DMS79 (cell line): ENCODE measurements at places on chromosomes 7 and 10.

- DNase-seq, result no peak
Measured at GRCh38 chr10:7797582-7797981, 9.6 kb downstream of the ATP5F1C start.

DNA sequence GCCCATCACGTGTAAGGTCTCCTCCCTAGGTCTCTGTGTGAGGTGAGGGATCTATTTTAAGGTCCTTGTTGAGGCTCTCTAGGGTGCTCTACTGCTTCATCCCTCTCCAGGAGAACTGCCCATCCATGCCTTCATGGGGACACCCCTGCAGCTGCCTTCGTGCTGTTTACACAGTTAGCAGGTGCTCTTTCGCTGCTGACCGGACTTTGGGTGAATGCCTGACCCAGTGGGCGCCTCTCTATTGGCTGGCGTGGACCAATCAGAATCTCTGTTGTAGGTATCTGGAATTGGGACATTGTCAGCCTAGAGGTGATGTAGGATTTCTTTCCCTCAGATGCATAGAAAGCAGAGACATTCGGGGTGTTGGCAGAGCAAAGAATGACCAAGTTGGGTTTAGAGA, 38.7 kb upstream of the HMX3 start:
- DNase-seq, result no peak

DNA sequence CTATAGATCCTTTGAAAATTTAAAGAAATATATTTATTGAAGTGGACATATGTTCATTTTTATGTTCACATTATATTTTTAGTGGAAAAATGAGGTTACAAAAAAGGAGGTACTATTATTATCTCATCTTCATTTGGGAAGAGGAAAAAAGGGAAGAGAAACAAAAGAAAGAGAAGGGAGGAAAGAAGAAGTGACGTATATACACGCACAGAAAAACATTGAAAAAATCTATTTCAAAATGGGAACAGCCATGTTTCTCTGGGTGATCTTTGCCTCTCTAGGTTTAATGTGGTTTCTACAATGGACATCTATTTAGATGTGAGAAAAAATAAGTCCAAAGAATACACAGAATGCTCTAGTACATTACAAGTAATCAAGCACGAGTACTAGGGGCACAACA, 14.8 kb downstream of the ANK3 start:
- no peak for DNase-seq

GRCh38 chr10:31708474-31708873, 220.2 kb downstream of the ARHGAP12 start:
- no peak for DNase-seq

- no peak for DNase-seq
Measured at GRCh38 chr10:101016814-101017213, 14.1 kb downstream of the PDZD7 start.

DNA sequence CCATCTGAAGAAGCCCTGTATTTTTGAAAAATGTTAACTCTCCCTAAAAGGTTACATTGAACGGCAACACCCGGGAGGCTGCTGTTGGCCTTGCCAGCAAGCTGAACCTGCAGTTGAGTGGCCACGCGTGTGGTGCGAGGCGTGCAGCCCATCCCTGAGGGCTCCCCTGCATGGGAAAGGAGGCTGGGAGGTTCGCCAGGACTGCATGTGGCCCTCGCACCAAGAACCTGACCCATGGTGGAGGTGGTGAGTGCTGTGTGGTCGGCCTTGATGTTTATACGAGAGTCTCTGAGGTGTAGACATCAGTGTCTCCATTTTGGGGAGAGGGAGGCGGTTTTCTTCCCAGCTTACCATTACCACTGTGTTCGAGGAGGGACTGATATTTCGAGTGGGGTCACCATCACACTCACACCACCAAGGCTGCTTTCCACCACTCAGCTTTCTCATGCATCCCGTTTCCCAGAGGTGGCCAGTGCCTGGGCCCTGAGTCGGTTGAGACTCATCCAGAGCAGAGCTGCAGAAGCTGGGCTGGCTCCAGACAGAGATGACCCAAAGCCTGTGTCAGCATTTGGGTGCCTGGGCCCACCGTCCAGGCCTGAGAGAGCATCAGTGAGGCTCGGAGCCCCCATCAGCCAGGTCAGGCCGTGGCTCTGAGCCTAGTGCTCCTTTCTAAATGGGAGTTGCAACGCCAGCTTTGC, 222.6 kb downstream of the EBF3 start:
- DNase-seq, result no peak

DNA sequence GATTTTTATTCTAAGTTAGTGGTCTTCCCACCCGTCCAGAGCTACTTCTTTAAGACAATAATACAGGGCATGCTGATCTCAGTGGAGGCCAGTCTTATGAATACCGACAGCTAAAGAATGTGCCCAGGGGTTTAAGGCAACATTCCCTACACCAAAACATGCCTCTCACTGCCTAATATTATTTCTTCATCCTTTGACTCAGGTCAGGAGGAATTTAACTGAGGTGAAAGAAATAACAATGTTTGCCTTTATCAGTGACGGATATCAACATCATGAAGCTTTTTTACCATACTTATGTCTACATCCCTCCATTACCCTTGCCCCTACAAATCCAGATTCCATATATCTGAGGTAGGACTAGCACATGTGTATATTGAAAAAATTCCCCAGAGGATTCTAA, 33.3 kb upstream of the TES start:
- no peak for DNase-seq

GRCh38 chr10:101321073-101321472, 32.9 kb upstream of the BTRC start:
- DNase-seq, result no peak

GRCh38 chr10:3362394-3362793, 189.8 kb upstream of the PITRM1 start:
- DNase-seq, result no peak

GRCh38 chr7:55065079-55065478, 46.3 kb downstream of the EGFR start:
- no peak for DNase-seq

GRCh38 chr7:632831-633210, 93.7 kb upstream of the DNAAF5 start:
- no peak for DNase-seq

DNA sequence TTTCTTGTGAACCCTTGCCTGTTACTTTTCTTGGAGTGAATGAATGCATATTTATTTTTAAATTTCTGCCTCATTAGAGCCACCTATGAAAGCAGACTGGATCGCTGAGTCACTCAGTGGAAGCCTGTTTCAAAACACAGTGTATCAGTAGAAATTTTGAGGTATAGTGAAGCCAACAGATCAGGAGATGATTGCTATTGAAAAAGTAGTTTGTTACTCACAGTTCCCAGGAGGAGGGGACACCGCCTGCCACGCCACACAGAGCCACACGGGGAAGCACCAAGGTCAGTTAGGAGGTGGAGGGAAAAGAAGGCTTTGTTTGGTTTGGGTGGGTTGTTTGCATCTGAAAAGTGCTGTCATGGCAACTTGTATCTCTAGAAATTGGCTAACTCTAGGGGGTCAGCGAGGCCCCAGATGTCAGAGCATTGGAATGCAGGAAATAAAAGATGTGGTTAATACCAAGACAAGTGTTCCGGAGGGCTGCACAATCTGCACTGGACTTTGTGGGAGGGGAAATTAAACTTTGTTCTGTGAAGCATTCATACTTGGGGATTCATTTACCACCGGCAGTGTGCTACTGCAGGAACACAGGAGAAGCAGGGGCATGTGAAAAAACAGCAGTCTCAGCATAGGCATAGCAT, 106.4 kb upstream of the SDK1 start:
- DNase-seq, result no peak

DNA sequence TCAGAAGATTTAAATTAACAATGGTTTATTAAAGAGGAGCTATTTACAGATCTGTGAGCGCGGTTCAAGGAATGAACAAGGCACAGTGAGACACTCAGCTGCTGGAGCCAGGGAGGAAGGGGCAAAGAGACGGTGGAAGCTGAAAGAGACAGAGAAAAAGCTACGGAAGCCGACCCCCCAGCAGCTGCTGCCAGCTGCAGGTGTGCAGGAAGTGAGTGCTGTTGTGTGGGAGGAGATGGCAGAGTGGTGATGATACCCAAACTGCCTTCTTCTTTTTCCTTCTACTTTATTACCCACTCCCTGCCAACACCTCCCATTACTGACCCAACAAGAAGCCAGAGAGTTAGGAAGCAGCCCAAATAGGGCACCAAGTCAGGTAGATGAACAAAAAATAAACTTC, 41.9 kb upstream of the MBL2 start:
- no peak for DNase-seq

DNA sequence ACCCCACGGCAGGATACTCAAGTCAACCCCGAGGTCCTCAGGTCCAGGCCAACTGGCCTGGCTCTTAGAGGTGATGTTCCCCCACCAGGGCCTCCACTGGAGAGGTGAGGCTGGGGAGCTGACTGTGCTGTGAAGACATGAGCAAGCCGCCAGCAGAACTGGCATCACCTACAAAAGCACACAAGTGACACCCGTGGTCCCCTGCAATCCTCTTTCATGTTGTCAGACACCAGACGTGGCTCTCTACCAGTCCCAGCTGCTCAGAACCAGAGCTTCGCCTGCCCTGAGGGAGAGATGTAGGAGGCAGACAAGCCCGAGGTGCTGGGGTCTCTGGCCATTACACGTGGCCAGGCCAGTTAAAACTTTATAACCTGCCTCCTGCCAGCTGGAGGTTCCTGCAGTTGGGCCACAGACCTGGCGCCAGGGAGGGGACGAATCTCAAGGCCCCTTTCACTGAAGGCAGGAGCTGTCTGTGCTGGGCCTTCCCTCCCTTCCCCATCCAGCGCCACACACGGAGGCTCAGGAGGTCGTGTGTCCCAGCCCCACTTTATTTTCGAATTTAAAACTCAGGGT, 2.2 kb downstream of the COMTD1 start:
- no peak for DNase-seq

DNA sequence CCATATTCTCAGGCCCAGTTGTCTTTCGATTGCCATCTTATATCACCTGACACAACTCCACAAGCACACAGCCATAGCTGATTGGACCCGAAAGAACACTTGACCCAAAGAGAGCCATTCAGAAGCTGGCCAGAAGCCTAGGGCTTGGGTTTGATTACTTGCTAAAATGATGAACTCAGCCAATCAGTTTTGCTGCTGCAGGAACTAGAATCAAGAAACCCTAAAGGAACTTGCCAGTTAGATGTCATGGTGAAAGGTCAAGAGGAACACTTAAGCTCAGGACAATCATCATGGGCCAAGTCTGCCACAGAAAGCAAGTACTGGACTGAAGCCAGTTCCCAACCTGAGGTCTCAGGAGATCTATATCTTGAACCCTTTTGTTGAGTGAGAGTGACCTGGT, 150.0 kb downstream of the SGMS1 start:
- DNase-seq, result no peak

GRCh38 chr7:53812135-53812534, 730.0 kb upstream of the VSTM2A start:
- DNase-seq, result no peak

DNA sequence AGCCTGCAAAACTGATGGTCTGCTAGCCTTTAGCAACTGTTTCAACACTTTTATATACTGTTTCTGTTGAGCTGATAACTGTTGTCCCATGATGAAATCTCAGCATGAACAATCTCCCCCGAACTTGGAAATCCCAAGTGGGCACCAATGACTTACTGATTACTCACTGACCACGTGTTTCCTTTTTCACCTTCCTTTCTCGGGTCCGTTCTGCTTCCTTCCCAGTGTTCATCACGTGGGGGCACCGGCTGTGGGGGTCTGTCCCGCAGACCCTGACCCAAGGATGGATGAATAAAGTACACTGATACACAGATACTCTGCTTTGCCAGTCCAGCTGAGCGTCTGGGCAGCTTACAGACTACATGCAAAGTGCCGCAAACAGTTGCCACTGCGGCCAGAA, 39.0 kb upstream of the RASGEF1A start:
- DNase-seq, result no peak

- no peak for DNase-seq
Measured at GRCh38 chr10:27481486-27481885, 22.6 kb upstream of the RAB18 start.

GRCh38 chr7:45192621-45193041, 35.0 kb downstream of the RAMP3 start:
- DNase-seq, result no peak

GRCh38 chr10:7301006-7301778, 109.6 kb downstream of the SFMBT2 start:
- no peak for DNase-seq
